ENCODE measurements at places on chromosomes 5 and 9.

- DNase-seq = no peak
Measured at GRCh38 chr9:74711341-74711740, 176.4 kb downstream of the TRPM6 start.

DNA sequence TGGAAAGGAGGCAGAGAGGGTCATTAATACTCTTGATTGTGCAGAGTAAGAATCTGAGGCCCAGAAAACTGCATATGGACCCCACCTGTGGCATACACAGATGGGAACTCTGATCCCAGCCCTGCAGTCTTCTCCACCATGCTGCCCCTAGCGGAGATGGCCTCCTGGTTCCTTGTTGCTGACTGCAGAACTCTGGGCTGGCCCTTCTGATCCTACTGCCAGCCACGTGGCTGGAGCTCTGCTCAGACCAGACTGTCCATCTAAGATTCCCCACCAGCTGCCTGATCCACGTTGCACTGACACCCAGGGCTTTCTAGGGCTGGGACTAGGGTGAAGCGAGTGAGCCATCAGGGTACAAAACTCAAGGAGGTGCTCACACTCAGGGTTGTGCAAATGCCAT lies 245.7 kb upstream of the NR4A3 start:
- no peak for DNase-seq

- DNase-seq = no peak
Measured at GRCh38 chr9:103617046-103617445, 477.1 kb upstream of the SMC2 start.

- no peak for DNase-seq
Measured at GRCh38 chr9:78882481-78882880, 585.6 kb downstream of the PSAT1 start.

DNA sequence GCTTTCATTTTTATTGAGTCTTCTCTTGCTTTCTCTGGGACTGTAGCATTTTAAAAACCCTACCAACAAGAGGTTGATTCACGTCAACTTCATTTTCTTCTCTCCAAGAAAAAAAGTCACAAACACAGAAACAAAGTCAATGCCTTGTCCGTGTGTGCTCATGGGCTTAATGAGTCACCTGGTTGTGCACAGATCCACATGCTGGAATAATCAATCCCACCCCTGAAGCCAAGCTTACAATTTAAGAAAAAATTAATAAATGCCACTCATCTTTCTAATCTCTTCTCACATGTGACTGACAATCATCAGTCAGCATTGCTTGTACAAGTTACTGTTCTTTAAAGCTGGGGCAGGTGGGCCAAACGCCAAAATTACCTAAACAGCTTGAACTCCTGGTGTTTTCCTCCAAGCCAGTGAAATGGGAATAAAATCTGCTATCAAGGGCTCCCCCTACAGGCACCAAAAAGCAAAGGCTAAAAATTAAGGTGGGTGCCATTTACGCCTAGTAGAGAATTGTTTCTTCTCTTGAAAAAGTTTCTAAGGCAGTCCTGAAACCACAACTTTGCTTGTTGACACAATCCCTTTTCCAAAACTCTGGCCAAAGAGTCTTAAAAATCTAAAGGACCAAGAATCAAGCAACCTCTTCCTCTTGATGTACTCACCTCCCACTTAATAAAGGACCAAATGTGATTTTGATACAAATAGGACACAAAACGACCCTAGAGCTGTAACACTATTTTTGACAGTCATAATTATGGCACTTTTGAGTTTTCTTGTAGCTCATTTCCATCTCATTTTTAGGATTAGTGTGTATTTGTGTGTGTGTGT lies 21.3 kb downstream of the TRMO start:
- no peak for DNase-seq

DNA sequence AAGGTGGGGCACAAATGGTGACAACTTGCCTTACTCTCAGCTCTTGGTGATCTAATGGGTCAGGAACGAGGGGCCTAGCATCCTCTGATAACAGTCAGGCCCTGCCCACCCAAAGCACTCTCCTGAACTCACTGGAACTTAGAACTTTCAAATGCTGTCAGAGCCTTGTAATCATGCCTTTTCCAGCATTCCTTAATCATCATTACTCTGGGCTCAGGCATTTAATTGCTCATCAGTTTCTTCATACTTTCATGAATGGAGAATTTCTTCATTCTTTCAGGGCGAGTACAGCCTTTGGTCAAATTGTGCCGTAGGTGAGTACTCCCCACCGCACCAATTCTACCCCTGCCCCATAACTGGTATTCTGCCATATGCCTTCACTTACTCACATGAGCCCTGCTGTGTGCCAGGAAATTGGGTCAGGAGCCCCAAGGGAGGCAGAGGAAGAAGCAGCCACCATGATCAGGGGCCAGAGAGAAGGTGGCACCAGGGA lies 30.2 kb upstream of the DUSP1 start:
- DNase-seq = no peak

DNA sequence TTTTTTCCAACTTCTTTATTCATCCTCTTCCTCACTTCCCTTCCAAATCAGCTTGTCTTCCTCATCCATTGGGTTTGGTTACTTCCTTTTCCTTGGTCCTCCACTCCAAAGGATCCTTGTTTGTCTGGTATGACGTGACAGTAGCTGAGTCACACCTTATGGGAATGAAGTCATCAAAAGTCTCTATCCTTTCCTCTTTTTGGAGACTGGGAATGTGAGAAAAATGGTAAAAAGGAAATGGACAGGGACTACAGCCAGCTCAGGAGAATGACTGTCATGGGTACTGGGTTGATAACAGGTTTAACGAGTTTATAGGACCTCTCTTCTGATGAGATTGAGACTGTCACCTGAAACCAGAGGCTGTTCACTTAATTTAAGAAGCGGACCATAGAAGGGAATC lies 76.2 kb upstream of the MYO10 start:
- DNase-seq = no peak

- no peak for DNase-seq
Measured at GRCh38 chr5:178793151-178793550, 62.7 kb upstream of the ZNF354A start.

DNA sequence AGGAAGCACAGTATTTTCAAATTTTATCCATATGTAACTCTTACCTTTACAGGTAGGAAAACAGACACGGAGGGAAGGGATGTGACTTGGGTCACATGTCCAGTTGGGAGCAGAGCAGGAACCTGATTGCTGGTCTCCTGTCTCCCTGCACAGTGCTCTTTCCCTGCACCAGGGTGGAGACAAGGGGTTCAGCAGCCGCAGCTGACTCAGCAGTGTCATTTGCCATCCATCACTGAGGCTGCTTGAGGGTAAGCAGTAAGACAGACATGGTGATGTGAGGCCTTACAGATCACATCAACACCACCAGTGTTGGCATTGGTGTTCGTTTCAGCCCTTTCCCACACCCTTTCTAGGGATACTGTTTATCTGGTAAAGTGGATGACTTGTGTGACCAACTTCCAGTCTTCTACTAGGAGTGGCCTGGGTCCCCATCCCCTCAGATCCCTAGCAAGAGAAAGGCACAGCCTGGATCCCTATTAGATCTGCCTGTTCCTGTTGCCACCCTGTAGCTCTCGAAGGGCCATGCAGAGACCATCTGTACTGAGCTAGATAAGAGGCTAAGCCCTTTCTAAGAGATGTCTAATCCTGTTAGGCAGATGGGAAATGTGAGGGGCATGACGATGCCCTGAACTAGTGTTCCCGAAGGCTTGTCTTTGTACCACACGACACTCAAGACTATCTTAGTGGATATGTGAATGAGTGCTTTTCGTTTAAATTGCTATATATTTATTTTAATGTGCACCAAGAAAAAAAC lies 29.1 kb downstream of the FRMPD1 start:
- no peak for DNase-seq

GRCh38 chr9:14221558-14221957 lies 92.4 kb downstream of the NFIB start:
- DNase-seq = no peak

DNA sequence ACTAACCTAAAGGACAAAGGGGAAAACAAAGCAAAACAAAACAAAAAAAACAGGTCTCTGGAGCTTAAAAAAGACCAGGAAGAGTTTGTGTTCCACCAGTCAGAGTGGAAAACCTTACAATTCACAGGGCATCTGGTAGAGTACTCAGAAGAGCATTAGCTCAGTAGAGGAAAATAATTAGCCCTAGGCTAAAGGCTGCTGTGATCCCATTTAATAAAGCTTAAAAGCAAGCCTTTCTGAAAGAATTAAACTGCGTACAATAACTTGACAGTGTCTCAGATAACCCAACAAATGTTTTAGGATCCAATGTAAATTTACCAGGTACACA lies 7.3 kb downstream of the ECM2 start:
- DNase-seq = no peak

- DNase-seq = no peak
Measured at GRCh38 chr5:143219696-143220095, 183.8 kb downstream of the NR3C1 start.

DNA sequence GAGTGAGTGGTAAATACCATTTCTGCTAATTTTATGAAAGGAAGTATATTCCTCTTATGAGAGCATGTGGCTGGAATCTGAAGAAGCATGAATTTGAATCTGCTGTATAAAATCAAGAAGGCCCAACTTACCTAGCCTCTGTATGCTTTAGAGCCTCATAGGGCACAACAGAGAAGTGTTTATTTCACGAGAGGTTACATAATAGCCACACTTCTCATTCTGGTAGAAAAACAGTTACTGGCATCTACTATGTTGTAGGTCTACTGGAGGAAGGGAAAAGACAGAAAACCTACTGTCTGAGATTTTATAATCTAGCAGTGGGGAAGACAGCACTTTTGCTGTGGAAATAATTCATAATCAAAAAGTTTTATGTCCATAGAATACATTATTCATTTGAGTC lies 172.6 kb upstream of the ZNF608 start:
- no peak for DNase-seq

DNA sequence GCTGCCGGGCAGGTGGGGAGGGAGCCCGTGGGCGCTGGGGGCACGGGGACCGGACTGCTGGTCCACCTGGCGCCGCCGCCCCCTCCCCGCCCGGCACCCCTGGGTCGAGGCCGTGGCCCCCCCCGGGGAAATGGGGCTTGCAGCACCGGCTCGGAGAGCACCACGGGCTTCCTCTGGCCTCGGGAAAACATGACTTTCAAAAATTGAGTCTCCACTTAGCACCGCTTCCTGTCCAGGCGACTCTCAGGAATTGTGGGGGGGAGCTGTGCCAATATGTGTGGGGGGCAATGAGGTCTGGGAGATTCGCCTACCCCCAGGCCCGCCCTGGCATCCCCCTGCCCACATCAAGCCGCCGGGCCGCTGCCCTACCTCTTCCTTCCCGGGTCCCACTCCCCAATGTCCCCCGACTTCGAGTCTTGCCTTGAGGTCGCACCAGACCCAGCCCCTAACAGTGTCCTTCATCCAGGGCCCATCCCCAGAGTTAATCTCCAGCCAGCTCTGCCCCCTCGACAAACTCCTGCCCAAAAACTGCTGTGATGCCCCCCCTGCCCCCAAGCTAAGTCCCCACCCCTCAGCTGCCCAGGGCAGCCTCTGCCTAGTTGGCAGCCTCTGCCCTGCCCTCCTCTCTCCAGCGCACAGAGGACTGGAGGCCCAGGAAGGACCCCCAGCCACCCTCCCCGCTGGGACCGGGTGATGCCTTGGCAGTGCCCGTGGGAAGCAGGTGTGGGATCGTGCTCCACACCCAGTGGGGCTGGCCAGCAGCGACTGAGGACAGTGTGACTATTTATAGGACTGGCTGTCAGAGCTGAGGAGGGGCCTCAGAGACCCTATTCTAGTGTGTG lies 3.9 kb downstream of the EGFL7 start:
- DNase-seq = no peak

GRCh38 chr5:34700078-34700452 lies 43.9 kb downstream of the RAI14 start:
- DNase-seq = no peak

DNA sequence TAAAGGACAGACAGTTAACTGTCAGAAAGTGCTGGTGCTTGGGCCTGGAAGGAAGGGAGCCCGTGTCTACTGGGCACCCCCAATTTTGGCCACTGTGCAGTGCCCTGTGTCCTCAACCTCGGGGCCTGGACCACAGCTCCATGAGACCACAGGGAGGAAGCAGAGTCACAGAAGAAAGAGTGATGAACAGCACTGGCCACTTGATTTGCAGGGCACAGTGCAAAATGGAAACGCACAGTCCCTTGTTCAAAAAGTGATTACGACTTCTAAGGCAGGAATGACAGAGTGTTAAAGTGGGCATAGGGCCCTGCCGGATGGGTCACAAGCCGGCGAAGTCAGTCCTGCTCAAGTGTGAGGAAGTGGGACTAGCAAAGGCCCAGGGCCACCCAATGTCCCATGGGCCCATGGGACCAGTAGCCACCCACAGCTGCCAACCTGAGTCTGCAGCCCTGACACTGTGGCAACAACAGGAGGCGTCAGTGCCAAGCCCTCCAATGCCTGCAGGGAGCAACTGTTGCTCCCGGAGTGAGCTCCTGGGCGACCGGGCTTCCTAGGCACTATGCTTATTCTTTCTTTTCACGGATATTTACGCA lies 85.4 kb downstream of the ADAMTS2 start:
- DNase-seq = no peak

DNA sequence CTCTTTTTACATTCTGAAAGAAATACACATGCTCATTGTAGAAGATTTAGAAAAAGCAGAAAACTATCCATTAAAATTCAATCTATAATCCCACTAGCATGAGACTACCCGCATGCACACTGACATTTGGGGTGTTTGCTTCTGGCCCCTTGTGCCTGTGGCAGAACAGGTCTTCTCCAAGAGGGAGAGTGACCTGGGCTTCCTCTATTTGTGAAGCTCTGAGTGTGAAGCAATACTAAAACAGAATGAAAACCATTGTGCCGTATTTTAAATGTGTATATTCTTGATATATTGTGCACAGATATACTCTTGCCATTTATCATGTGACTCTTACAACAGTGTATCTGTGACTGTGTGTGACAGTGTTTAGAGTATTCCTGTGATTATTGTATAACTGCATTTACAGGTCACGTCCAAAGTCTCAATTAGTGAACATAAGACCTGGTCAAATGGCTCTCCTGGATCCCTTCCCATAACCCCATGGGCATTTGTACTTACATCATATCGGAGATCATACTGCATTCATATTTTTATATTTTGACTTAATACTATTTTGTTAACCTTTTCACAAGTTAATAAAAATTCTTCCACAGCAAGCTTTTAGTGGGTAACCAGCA lies 14.7 kb upstream of the CPEB4 start:
- DNase-seq = no peak

- no peak for DNase-seq
Measured at GRCh38 chr9:135717410-135717809, 15.4 kb downstream of the KCNT1 start.

GRCh38 chr5:137320056-137321045 lies 178.8 kb downstream of the SPOCK1 start:
- DNase-seq = no peak
